ENCODE measurements at places on chromosomes 4 and X.

GRCh38 chr4:63361628-63362027, 1047.6 kb downstream of the TECRL start:
- DNase-seq: no peak

- DNase-seq: no peak
Observed at GRCh38 chrX:19624739-19625138, 109.4 kb upstream of the MAP3K15 start.

- no peak for DNase-seq
Observed at GRCh38 chr4:182238355-182238931, 4.8 kb upstream of the TENM3 start.

GRCh38 chr4:18616720-18617119, 595.2 kb upstream of the LCORL start:
- no peak for DNase-seq

DNA sequence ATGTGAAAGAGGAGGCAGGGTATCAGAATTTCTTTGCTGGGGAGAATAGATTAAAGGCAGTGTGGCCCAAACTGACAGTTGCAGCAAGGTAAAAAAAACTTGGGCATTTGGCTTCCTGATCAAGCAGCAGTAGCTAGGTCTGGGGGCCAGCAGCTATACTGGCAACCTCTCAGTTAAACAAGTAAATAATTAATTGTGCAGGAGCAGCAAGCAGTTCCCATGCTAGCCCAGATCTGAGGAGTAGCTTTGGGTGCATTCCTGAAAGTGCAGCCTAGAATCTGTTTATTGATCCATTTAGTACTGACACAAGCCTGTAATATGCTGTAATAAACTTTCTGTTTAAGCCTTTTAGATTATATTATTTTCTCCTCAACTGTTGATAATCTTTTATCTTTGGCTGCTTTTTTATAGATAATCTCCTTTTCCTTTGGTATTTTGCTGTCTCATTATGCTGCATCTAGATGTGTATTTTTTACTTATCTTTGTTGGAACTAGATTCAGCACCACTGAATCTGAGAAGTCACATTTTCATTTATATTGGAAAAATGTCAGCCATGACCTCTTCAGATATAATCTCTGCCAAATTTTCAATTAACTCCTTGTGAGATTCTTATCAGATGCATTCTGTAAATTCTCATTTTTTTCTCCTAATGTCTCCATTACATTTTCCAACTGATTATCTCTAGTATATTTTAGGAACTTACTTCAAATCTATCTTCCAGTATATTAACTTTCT, 276.3 kb downstream of the STPG2 start:
- DNase-seq: no peak

DNA sequence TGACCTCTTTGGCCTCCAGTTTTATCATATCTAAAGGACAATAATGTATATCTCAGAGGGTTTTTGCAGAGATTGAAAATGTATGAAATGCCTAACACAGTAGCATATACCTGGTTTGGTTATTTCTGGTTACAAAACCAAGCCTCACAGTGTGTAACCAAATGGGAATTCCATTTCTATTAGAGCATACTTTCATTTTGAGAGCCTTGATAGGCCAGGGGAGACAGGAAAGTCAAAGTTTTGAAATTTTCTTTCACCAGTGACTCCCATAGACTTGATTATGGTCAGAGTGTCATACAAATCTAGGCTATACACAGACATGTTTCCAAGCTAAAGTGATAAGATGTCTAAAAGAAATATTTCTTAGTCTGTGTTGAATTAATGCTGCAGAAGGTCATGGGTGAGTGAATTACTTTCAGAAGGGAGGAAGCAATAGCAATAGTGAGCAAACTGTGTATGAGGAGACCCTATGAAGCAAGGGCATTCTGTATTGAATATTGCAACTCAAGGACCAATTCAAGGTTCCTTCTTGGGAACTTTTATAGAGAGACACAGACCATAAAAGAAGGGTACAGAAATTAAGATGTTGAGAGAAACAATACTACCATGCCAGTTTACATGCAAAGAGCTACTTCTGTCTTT, 151.1 kb downstream of the PDE5A start:
- no peak for DNase-seq

Measured in CD8-positive, alpha-beta memory T cell (primary cell).